ENCODE measurements at places on chromosomes 1 and 21. TPM values are rescaled to one million over a fixed set of nuclear protein-coding genes. Genes with fewer than 3 reads are reported as not detected.
A peak's percentile ranks its signal among the peaks of the same experiment; 100 is the strongest.

GJB3 gene
- 63.6 TPM for total RNA-seq

GRCh38 chr1:9289090-9289534 lies 3.6 kb upstream of the SPSB1 start:
- peak; percentile 90 for DNase-seq

GRCh38 chr1:239662950-239663349 lies 276.6 kb downstream of the CHRM3 start:
- DNase-seq: no peak

CEPT1 gene
- total RNA-seq: 14.9 TPM

GRCh38 chr21:46077674-46078101 lies 20.2 kb upstream of the COL6A2 start:
- DNase-seq: no peak

GRCh38 chr1:151504252-151504651 lies 6.9 kb upstream of the CGN start:
- no peak for DNase-seq

GRCh38 chr1:114094363-114094634 lies 59.4 kb downstream of the SYT6 start:
- DNase-seq: no peak

- DNase-seq: no peak
Measured at GRCh38 chr1:52916241-52916975, 5.1 kb downstream of the ECHDC2 start.

DNA sequence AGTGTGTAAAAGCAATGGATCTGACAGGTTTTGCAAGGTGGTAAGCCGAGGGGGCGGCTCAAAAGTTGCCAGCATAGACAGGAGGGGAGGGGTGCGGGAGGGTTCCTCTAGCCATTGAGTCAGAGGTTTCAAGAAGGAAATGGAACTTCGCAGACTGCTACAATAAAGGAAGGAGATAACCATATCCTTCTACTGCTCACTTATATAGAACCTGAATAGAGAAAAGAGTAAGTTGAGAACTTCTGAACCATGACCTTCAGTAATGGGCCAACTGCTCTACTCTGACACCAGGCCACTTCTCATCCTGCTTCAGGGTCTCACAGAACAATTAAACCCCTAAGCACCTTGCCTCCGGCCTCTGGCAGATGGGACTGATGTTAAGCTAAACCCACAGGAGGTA lies 26.3 kb upstream of the BCAR3 start:
- DNase-seq: no peak

- no peak for DNase-seq
Measured at GRCh38 chr1:50702395-50702794, 257.7 kb downstream of the FAF1 start.

HUNK gene
- total RNA-seq: not detected

- no peak for DNase-seq
Measured at GRCh38 chr1:89918794-89919155, 76.1 kb upstream of the ZNF326 start.

DNA sequence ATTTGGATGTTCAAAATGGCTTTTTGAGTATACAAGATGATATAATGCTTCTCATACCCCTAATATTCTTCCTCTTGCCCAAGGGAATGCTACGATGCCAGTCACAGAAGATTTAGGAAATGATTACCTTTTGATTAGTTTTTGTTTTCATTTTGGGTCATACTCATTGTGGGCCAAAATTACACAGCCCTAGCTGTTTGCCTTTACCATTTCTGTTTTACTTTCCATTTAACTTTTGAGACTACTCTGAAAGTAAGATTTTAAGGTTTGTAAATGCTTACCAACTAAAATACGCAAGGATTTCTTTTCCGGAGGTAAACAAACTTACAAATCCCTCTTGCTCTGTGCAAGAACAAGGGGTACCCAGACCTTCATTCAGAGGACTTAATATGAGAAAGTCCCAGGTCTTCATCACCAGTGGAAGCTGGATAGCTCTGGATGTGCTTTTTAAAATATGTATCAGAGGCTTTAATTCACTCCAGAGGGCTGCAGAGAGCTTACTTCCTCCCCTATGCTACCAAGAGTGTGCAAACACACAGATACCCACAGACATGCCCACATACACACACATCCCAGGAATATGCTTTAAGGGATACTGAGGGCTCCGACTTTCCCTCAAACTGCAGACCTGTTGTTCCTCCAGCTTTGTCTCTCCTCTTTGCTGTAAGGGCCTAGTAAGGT lies 631.4 kb downstream of the SMYD3 start:
- DNase-seq: no peak

BCAR3 gene
- total RNA-seq: 48.5 TPM

- DNase-seq: no peak
Measured at GRCh38 chr1:211327346-211327921, 801 bp downstream of the TRAF5 start.

DNA sequence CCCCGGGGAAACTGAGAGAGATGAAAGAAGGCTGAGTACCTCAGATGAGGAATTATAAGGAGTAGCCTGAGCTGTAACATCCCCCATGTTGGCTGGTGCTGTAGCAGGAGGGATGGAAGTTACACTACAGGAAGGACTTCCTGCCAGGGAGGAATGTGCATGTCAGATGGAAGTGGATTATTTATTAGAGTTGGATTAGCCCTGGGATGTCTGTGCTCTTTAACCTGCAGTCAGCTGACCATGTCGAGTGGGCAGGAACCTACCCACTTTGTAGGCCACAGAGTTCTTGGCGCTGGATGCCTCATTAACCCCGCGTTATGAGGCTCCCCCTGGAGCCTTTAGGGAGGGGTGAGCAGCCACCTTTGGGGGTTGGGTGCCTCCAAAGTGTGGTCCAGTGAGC lies 757 bp upstream of the SEMA4A start:
- no peak for DNase-seq

DNA sequence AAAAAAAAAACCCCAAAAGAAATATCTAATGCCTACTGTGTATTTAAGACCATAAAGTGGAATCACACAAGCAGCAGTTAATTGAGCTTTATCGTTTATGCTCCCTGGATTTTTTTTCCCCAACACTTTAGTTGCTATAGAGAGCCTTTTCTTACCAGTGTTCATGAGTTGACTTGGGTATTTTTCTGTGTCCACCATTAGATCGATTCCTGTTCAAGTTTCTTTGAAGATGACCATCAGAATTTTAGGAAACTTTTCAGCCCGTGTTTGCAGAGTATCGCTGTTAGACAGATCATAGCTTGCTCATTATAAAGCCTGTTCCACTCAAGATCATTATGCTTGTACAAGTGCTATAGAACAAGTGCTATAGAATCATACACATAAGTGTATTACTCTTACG lies 1.5 kb downstream of the RALGPS2 start:
- peak; percentile 77 for DNase-seq

GCSAML gene
- not detected for total RNA-seq

GRCh38 chr1:220170836-220171526 lies 77.0 kb downstream of the IARS2 start:
- DNase-seq: no peak

GRCh38 chr1:57307392-57308170 lies 116.3 kb downstream of the DAB1 start:
- peak; percentile 16 for DNase-seq

DNA sequence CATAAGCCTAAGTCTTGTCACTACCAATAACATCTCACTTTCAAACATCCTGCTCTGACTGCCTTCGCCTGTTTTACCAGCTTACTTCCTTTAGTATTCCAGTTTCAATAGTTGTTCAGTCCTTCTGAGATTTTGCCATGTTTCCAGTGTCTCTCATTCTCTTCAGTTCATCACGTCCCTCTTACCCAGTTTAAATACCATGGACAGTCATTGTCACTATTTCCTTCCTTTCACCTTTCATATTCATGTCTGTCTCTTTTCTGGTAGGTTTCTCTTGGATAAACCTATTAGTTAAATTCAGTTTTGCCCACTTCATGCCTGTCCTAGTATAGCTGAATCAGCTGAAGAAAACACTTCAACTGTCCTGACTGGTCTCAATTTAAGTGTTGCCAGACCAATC lies 5.9 kb downstream of the ATF6 start:
- no peak for DNase-seq

Measured in HT-29 (cell line).